ENCODE measurements at places on chromosomes 5 and 9.

GRCh38 chr9:135887585-135888050 lies 19.7 kb downstream of the CAMSAP1 start:
- DNase-seq: peak; percentile 80

- DNase-seq: no peak
Observed at GRCh38 chr9:38423273-38423972, 831 bp downstream of the IGFBPL1 start.

DNA sequence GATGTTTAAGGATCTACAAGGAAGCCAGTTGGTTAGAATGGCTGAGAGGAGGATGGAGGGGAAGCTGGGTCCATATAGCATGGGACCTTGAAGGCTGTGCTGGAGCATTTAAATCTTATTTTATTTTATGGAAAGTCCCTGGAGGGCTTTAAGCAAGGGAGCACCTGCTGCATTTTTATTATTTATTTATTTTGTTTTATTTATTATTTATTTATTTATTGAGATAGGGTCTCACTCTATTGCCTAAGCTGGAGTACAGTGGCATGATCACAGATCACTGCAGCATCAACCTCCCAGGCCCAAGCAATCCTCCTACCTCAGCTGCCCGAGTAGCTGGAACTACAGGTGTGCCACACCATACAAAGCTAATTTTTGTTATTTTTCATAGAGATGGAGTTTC lies 4.9 kb upstream of the MVB12B start:
- no peak for DNase-seq

GRCh38 chr9:126611193-126611591 lies 2.5 kb upstream of the LMX1B start:
- DNase-seq: no peak

GRCh38 chr5:56480078-56480704 lies 247.1 kb upstream of the ANKRD55 start:
- DNase-seq: no peak

DNA sequence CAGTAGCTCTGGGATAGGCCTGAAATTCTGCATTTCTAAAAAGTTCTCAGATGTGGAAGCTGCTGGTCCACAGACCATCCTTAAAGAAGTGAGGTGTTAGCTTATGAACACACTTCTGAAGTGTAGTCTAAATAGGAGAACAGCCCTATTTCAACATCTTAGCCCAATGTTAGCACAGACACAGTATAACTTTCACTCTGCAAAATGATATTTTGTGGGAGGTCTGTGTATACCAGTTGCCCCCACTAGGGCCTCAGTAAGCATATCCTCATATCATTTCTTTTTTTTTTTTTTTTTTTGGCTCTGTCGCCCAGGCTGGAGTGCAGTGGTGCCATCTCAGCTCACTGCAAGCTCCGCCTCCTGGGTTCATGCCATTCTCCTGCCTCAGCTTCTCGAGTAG lies 7.5 kb upstream of the HABP4 start:
- DNase-seq: no peak

DNA sequence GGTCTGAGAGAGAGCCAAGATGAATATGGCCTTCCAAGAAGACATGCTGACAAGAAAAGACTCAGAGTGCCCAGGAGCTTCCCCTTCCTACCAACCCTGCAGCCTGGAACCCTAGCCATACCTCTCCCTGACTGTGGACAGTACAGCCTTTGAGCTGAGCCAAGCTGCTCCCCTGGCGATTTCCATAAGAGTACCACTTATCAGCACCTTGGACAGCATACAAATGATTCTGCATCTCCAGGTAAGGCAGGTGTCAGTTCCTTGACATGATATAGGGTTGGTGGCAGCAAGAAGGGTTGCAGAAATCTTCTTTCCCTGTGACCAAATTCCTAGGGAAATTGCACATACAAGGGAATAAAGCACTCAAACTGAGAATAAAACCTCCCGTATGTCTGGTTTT lies 58.3 kb downstream of the MFAP3 start:
- DNase-seq: no peak

DNA sequence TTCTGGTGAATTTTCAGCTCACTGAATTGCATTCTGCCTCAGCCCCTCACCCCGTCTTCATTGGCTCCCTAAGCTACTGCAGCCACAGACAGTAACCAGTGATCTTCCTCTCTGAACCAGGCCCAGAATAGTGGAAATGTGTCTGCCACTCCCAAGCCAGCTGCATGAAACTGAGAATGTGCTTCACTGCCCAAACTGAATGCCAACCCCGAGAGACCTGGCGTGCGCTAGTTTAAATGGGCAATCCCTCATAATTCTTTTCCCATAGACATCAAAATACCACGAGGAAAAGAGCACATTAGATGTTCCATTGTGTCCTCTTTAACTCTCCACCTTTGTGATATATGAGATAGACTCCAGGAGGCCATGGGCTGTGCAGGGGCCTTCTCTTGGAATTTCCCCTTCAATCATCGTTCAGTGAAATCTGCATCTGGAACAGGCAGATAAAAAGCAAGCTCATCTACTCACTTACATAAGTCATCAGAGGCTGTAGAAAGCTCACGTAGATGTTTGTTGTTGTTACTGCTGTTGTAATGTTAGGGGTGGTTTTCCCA lies 320.2 kb downstream of the NFIB start:
- DNase-seq: no peak

DNA sequence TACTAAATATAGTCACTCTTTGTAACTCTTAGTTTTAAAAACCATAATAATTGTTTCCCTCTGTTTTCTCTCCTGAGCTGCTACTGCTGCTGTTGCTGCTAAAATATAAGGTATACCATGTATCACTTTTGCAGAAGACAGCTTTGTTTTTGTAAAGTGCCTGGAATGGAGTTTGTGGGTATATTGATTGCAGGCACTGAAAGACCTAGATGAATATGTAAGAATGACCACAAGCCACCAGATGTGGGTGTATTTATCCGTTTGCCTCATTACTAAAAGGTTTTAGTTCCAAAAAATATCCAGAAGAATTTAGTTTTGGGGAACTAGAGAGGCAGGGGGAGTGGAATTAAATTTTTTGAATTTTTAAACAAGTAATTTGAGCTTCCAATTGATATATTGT lies 151.1 kb upstream of the CDKN2B start:
- no peak for DNase-seq

DNA sequence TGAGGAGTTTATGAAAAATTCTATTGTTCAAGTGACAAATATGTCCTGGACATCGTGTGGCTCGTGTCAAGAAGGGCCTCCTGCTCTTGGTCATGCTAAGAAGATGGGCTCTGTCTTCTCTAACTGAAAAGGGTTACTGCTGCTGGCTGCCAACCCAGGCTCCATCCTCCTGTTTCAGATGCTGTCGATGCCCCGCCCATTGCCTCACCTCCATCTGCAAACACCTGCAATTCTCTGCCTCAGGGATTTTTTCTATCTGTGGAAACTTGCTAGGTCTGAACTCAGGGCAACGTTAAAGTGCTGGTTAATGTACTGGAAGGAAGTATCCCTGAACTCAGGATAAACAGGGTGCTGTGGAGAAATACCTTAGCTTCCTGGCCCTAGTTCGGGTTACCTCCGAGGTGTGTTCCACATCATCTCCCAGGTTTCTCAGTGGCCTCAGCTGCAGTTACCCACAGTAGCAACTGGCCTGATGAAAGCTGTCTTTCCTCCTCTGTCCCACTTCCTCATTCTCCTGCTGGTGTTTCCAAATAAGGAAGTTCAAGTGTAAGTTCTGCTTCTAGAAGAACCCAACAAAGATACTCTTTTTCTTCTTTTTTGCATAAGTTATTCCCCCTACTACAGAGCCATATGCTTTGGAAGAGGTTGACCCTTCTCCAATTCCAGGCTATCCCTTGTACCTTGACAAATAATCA lies 151.7 kb upstream of the SMIM23 start:
- no peak for DNase-seq

DNA sequence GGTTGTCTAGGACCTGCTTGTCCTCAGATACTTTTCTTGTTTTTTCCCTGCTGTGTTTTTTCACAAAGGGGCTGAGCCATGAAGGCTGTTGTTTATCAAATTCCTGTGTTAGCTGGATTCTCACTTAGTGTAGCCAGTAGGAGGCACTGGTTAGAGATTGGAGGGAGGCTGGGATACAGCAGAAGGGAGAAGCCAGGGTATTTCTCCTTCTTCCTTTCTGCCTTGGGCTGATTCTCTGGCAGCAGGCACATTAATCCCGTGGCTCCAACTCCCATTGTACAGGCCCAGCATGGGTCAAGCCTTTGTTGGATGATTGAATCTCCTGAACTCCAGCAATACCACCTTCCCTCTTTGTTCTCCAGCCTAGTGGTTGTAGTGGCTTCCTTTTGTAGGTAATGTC lies 46.4 kb upstream of the FAM170A start:
- DNase-seq: no peak

DNA sequence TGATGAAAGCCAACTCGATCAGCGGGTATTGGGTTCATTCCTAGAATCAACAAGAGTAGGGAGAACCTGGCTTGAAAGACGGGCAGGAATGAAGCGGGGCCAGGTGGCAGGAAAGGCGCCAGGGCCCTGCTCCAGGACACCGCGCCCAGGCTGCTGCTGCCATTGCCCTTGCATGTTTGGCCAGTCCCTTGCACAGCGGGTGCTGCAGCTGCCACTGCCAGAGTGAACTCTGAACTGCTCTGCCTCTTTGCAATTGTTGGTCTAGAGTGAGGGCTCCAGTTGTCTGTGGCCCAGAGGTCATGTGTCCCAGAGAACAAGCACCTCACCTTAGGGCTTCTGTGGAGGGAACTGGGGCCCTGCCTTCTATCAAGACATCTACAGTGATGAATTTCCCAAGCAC lies 24.0 kb upstream of the CARTPT start:
- DNase-seq: no peak

GRCh38 chr5:102818345-102818744 lies 63.2 kb downstream of the PAM start:
- no peak for DNase-seq

DNA sequence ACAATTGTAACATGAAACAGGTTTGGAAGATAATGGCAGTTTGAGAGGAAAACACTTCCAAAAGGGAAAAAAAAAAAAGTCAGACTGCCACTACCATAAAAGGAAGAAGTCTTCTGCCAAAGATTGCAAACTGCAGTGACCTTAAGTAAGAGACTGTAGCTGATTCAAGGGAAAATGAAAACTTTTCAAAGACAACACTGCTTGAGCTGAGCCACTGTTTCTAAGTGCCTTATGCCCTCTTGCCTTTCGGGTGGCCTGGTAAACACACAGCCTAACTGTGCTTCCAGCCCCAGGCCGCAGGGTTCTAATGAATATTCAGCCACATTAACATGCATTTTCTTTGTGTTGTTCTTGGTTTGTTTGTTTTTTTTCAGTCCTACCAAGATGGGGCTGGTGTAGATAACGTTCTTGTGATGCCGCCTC lies 354.6 kb downstream of the BNC2 start:
- no peak for DNase-seq

GRCh38 chr5:150458802-150459557 lies 9.4 kb upstream of the RPS14 start:
- peak; percentile 95 for DNase-seq

DNA sequence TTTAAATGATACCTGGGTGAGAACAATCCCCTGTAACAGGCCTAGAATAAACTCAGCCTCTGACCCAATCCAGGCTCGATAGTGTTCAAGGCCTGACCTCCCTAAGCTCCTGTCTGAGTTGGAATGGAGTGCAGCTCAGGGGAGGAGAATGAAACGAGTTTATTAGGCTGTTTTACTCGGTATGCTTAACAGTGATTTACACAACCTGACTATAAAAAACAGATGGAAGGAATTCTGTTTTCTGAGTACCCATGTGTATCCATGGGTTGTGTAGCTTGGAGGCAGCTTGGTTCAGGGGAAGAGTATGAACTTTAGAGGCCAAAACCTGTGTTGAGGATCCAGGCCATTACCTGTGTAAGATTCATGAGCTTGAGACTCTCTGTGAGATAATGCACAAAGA lies 67.8 kb downstream of the PCSK5 start:
- DNase-seq: no peak

DNA sequence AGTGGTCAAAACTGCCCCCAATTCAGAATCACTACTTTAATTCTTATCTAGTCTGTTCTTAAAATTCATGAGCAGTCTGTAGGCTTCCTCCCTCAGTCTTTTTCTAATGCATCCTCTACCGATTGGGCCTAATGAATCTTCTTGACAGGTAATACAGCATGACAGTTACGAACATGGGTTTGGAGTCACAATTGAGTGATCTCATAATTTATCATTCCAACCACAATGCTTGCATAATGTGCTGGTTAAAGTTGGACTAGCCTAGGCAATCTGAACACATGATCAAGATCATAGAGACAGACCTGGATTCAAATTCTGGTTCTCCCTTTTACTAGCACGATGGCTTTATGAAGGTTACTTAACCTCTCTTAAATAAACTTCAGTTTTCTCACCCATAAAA lies 33.1 kb upstream of the SETD9 start:
- no peak for DNase-seq

- no peak for DNase-seq
Observed at GRCh38 chr5:83931969-83932368, 211.3 kb upstream of the HAPLN1 start.

DNA sequence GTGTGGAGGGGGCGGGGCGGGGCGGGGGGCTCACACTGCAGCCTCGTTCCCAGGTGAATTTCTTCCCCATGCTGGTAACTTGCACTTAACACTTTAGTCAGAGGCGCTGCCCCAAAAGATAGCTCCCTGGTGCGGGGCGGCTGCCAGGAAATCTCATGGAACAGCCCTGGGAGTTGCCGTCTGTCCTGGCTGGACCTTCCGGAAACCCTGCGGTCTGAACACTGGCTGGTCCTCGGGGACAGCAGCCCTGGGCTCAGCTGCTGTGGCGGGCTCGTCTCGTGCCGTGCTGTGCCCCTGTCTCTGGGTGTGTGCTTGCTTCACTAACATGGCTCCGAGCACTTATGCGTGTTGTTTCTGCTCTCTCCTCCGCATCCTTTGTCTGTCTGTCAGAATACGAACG lies 25.8 kb downstream of the PTGES2 start:
- no peak for DNase-seq

- no peak for DNase-seq
Observed at GRCh38 chr9:10678790-10679189, 66.0 kb upstream of the PTPRD start.

DNA sequence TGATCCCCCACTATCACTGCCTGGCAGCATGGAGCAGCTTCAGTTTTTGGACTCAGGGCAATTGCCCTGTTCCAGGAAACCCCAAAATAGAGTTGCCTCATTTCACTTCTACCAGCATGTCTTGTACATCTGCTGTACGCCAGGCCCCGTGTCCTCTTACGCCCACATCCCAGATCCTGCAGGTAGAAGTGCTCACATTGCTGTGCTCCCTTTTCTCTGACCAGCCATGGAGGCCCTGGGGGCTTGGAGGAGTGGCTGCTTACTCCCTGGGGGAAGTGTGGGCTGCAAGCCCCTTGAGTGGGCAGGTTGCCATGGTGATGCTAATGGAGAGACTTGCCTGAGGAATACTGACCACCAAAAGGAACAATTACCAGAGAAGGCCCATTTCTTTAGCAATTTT lies 55.6 kb upstream of the KCNIP1 start:
- DNase-seq: no peak

GRCh38 chr5:68392617-68393016 lies 177.1 kb downstream of the PIK3R1 start:
- DNase-seq: no peak

- no peak for DNase-seq
Observed at GRCh38 chr9:132116583-132116982, 36.9 kb upstream of the MED27 start.

- no peak for DNase-seq
Observed at GRCh38 chr5:6721442-6721841, 8.2 kb downstream of the TENT4A start.

GRCh38 chr9:133441571-133441970 lies 18.2 kb upstream of the CACFD1 start:
- DNase-seq: no peak

Data from mesenteric fat pad (tissue), 1 donor.